ENCODE measurements at places on chromosomes 7 and 10.

GRCh38 chr10:20105236-20105635, 289.0 kb downstream of the PLXDC2 start:
- no peak for DNase-seq

DNA sequence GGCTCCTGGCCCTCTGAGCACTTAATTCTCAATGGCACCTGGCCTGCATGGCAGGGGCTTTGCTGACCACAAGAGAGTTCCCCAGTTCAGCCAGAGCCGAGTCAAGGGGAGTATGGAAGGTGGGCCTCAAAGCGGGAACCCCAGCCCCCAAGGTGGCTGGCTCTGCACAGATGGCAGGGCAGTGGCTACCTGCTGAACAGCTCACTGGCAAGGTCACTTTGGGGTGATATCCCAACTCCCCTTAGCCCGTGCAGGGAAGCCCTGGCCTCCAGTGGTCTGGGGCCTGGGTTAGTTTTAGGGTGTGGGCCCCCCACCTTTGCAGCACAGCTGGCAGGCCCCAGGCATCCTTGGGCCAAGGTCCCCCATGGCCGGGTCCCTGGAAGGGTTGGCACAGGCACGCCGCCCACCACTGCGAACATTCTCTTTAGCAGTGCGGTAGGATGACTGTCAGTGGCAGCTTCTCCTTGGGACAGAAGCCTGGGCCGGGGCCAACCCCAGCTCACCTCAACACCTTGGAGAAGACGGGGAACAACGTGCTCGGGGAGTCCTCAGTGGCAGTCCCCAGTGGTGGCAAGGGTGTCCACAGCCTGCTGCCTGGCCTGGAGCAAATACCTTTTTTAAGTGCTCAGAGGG, 36.8 kb downstream of the PPIF start:
- no peak for DNase-seq

DNA sequence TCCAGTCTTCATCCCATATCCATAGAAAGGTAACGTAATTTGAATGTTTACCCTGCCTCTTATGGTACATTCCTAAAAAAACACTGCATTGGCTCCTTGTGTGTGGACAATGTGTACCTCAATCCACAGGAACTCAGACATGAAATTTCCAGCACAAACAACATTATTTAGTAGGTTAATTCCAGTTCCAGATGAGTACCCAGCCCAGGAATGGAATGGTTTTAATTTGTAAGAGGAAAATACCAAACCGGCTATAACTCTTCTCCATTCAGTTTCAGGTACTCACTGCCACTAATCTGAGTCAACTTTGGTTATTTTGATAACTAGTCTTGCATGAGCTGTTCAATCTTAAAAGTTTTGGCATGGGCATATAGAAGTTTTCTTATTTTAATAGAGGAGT, 39.0 kb downstream of the TFPI2 start:
- no peak for DNase-seq

GRCh38 chr7:126605056-126605455, 647.7 kb downstream of the GRM8 start:
- DNase-seq: no peak

Data from stimulated activated CD4-positive, alpha-beta T cell treated with anti-CD3 and anti-CD28 coated beads, Interleukin-12 subunit alpha, Interleukin-12 subunit beta, amount 100 ng/mL, for 4 hours (primary cell).